Activated CD4-positive, alpha-beta T cell treated with anti-CD3 and anti-CD28 coated beads for 24 hours (primary cell): ENCODE measurements at places on chromosomes 16 and 17.

GRCh38 chr17:48733632-48734328 lies 5.2 kb upstream of the HOXB13 start:
- DNase-seq, result no peak

DNA sequence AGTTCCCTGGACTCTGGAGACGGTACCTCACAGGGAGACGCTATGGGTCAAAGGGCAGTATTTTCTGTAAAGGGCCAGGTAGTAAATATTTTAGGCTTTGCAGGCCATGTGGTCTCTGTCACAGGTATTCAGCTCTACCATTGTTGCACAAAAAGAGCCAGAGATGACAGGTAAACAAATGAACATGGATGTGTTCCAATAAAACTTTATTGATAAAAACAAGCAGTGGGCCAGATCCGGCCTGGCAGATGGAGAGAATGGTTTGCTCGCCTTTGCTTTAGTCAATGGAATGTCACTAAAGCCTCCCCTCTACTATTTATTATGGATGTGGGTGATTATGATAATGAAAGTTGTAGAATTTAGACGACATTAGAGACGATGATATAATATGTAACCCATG lies 8.9 kb upstream of the SLC5A11 start:
- no peak for DNase-seq

DNA sequence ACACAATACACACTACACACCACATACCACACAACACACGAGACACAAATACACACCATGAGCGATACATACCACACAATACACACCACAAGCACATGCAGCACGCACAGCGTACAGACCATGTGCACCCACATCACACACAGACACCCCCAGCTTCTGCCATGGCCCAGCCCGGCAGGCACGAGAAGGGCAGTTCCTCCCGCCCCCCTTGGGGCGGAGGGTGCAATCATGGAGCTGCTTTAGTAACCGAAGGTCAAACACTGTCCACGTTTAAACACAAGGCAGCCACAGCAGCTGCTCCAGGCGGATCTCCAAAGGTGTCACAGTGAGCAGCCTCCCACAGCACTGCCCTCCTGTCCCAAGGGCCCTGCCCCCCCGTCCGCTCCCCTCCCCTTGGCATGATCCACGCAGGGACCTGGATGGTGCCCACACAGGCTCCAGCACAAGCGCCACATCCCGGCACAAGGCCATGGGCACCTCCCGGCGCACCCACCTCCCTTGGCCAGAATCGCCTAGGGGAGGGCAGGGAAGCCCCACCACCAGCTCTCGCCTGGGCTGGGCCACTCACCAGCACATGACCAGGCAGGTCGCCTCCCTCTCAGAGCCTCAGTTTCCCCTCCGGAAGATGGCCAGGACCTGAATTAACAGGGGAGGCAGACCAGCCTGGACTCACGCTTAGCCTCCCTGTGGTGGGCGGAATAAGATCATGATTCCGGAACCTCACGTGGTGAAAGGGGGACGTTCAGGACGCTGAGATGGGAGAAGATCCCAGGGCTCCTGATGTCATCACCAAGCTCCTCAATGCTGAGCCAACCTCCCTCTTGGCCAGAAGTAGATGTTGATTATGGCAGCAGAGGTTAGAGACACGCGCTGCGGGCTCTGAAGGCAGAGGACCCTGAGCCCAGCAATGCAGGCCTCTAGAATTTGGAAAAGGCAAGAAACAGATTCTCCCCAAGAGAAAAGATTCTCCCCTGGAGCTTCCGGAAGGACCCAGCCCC lies 32.6 kb upstream of the ZNF469 start:
- DNase-seq, result no peak

- no peak for DNase-seq
These were observed 109.2 kb upstream of the FOXF1 start for GRCh38 chr16:86401126-86401525.

GRCh38 chr17:3575511-3575910 lies 17.9 kb upstream of the TRPV3 start:
- no peak for DNase-seq

- no peak for DNase-seq
These were observed 86.5 kb downstream of the STH start for GRCh38 chr17:46085522-46085921.

- no peak for DNase-seq
These were observed 62.5 kb downstream of the ATP2C2 start for GRCh38 chr16:84430860-84431259.

DNA sequence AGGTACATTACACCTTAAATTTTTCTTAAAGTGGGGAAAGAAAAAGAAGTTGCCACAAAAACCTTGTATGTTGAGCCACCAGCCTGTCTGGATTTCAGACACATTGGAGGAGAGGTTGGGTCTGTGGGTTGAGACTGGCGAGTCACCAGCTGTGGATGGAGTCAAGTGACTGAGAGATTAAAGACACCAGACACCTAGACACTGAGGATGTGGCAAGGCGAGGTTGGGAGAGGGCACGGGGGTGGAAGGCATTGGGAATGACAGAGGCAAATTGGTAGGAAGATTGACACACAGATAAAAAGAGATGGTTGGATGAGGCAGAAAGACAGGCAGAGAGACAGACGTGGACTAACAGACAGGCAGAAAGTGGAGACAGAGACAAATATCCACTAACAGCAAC lies 49.6 kb downstream of the KCNJ12 start:
- no peak for DNase-seq

DNA sequence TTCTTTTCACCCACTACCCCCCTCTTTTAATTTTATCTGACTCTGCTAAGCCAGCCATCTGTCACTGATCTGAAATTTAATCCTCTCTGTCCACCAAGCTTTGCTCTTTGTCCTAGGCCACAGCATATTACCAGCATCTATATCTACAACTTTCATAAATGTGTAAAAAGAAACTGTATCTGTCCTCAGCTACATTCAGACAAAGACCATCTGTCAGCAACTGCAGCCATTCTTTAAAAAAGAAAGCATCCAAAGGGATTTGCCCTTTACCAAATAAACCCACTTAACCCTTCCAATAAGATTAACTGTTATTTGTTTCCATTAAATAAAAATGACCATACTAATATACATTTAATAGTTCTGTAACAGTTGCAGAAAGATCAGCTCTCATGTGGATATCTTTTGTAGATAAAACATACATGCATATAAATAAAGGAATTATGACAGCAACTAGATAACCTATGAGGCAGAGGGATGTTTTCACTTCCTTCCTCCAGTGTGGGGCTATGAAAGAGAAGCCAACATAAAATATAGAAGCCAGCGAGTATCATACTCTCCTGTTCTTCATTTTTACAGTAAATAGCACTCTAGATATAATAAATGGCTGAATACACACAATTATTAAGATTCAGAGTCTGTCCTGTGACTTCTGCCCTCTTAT lies 602.5 kb upstream of the SALL1 start:
- DNase-seq, result no peak

DNA sequence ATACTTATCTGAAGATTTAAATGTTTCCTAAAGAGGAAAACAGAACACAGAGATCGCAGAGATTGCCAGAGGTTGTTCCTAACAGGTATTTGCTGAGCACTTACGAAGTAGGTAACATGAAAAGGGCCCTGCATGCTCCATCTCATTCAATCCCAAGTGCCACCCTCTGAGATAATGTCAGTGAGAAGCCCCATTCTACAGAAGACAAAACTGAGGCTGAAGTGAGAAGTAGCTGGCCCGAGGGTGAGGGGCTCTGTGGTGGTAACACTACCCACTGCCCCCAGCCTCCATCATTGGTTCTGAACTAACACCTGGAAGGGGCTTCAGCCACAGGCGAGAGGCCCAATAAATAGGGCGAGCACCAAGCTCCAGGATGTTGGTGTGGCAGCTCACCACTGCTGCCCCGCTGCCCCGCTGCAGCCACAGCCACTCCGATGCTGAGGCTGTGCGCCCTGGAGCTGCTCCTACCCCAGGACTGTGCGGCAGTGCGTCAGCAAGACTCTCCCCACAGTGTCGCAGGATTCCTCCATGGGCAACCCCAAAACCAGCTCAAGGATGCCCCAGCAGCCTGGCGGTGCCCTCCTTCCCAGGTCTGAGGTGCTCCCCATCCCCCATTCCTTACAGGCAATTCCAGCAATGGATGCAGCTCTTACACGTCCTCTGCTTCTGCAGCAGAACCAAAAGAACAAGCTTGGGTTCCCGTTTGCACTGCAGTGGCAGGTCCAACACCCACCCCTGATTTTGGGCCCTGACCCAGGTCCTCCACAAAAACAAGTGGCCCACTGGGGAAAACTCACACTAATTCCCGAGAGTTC lies 10.3 kb downstream of the FLCN start:
- no peak for DNase-seq
